Activated CD4-positive, CD25-positive, alpha-beta regulatory T cell treated with anti-CD3 and anti-CD28 coated beads, Interleukin-2, amount 50 U/mL, for 24 hours (primary cell): ENCODE measurements at places on chromosomes 7 and 10.

DNA sequence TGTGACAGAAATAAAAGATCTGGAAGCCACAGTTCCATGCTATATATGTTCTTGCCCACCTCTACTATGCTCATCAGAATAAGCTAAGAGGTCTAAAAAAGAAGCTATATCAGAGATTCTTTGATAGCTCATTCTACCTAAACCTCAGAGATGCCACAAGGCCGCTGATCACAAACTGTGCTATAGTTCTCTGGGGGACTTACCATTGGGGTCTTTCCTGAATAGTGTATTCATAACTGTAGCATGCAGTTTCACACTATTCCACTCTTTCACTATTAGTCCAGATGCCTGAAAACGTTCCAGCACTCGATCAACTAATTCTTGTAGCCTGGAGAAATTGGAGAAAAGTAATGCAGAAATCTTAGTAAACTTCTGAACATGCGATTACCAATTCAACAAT, 44.5 kb upstream of the SPOCK2 start:
- ATAC-seq = no peak

DNA sequence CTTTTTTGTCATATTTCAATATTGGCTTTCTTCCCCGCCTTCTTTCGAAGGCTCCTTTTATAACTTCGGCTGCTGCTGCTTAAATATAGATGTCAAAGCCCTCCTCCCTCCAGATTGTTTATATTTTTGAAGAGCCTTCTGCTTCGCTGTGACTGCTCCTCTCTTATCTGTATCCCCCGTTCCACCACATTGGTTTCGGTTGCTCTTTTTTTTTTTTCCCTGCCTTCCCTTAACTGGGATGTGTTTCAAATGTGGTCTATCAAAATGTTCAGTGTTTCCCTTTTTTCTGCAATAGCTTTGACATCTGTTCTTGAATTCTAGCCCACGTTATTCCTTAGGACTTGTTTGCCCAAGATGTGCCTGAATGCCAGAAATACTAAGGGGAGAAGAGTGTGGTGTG, 96.4 kb downstream of the CUX1 start:
- no peak for ATAC-seq

DNA sequence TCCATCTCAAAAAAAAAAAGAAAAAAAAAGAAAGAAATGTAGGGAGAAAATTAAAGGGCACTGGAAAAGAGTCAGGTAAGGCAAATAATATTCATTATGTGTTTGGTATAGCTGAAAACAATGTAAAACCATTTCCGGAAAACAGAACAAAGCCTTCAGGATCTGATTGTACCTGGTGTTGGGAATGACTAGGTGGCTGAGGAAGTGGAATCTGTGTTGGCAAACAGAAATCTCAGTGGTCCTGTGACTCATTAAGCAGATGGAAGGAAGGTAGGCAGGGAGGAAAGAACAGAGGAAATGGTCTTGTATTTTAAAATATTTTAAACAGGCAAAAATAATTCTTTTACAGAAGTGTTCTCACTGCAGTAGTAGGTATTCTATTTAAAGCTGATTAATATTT, 55.7 kb upstream of the GATA3 start:
- no peak for ATAC-seq

GRCh38 chr7:132557489-132558044, 18.7 kb downstream of the PLXNA4 start:
- ATAC-seq = no peak

DNA sequence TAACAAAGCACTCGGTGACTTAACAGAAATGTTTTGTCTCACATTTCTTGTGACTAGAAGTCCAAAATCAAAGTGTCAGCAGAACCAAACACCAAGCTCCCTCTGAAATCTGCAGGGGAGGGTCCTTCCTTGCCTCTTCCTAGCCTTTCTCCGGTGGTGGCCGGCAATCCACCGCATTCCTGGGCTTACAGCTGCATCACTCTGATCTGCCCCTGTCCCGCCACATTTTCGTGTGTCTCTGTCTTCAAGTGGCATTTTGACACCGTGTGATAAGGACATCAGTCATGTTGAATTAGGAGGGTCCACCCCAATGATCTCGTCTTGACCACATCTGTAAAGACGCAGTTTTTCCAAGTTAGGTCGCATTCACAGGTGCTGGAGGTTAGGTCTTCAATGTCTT, 30.5 kb upstream of the TOMM7 start:
- ATAC-seq = no peak

GRCh38 chr10:31319602-31320549, 860 bp downstream of the ZEB1 start:
- ATAC-seq = peak; percentile 1

- ATAC-seq = no peak
Observed at GRCh38 chr10:68895041-68895440, 6.1 kb upstream of the DDX50 start.

DNA sequence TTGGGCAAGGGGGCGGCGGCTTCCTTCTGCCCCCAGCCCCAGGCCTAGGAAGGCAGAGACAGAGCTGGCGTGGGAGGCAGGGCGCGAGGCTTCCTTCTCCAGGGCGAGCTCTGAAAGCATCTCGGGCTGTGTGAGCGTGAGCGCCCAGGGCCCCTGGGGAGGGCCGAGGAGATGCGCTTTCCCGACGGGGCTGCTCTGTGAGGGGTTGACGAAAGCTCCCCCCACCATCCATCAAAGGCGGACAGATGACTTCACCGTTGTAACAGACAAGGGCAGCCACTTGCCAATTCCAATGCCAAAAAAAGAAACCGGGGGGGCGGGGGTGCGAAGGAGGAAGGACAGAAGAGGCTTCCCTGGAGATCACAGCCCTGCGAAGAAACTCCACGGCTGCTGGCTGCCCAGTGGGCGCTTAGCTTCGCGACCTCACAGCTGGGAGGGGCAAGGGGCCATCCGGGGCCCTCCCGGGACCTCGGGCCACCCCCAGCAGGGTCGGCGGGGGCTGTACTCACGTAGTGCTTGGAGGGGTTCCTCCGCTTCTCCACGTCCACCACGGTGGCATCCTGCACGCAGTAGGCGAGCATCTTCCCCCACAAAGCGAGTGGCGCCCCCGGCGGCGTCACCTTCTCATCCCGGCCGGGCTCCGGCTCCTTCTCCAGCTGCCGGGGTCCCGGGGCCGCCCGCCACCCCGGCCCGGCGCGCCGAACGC, 537 bp downstream of the SH3PXD2A start:
- peak; percentile 32 for ATAC-seq

- ATAC-seq = peak; percentile 83
Observed at GRCh38 chr7:23373151-23374004, 74.2 kb downstream of the MALSU1 start.

DNA sequence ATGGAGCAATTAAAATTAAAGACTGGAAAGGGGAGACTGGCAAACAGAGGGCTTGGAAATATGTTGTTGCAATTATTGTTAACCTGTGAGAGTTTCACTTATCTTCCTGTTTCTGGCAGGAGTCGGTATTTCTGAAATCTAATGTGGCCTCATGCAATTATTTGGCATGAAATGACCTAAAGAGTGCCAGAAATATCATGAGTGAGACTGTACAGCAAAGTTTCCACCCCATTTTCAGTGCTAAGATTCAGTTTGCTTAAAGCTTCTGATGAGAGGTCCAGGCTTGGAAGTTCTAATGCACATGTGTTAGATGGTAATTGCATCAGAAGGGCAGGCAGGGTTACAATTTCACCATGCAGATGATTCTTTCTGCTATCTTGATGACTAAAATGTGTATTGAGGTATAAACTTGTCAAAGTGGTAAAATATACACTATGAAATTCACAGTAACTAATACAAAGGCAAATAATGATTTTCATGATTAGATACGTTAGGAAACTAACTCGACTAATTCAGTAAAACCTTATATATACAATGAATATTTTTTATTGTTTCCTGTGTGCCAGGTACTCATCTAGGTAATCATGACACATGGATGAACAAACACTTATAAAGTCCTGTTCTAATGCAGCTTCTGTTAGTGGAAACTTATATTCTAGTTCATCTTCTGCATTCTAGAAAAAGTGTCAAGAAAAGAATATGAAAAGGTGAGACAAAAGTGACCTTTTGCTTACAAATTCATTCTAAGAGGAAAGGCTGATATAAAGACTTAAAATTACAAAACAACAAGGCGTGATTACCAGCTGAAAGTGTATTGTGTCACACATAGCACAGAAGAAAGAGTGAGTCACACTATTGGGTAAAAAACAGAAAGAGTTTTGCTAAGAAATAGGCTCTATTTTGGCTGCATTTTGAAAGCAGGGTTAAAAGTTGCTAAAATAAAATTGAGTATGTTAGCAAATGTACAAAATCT, 533.4 kb upstream of the SEMA3D start:
- ATAC-seq = no peak

DNA sequence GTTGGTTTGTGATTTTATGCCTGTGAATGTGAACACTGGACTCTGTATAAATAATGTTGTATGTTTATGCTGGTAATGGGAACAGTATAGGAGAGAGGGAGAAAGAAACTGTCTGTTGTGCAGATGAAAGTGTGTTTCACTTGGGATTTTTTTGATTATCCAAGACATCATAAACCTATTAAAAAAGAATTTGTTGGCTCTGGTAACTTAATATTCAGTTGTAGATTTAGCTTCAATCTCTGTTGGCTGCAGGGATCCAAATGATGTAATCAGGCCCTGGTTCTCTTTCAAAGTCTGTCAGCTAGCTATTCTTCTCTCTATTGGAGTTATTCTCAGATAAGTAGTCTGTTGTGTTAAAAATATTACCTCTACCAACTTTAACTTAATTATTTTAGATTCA, 168.8 kb upstream of the RHOBTB1 start:
- ATAC-seq = no peak

GRCh38 chr7:34156336-34156735, 251.0 kb downstream of the BMPER start:
- ATAC-seq = no peak

DNA sequence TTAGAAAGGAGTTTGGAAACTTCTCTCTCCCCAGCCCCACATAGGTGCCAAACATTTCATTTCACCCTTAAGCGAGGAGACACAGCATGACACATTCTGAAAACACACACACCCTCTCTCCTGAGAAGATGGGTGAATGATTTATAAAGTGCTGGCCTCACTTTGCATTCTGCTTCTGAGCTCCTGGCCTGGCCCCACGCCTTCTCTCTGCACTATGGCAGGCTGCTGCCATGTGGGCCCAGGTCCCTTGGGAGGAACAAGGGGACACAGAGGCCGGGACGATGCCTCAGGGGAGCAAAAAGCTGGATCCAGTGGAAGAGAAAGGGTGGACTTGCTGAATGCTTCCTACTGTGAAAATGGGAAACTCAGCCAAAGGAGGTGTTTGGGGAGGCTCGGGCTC, 56.0 kb downstream of the CPXM2 start:
- ATAC-seq = no peak

DNA sequence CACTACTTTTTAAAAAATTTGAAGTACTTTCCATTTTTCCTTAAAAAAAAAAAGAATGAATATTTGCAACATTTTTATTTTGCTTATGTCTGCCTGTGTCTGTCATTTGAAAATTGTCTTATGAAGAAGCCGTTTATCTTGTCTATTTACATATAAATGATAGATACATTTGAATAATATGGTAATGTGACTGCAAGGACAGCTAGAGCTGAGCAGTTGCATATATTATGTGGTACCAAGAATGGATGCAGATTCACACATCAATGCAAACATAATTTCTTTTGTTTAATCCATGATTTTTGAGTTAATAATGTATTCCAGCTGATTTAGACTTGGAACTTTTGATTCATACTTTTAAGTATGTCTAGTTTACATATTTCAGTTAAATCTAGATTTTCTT, 268.0 kb downstream of the CDK14 start:
- ATAC-seq = no peak

DNA sequence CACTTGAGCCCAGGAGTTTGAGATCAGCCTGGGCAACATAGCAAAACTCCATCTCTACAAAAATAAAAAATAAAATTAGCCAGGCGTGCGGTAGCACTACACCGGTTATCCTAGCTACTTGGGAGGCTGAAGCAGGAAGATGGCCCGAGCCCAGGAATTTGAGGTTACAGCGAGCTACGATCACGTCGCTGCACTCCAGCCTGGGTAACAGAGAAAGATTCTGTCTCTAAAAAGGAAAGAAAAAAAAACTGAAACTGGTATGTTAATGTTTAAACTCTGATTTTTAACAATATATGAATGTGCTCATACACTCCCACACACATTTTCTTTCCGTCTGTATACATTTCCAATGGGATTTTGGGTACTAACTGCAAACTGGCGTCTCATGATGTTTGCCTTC, 140.6 kb upstream of the KMT2E start:
- ATAC-seq = no peak

DNA sequence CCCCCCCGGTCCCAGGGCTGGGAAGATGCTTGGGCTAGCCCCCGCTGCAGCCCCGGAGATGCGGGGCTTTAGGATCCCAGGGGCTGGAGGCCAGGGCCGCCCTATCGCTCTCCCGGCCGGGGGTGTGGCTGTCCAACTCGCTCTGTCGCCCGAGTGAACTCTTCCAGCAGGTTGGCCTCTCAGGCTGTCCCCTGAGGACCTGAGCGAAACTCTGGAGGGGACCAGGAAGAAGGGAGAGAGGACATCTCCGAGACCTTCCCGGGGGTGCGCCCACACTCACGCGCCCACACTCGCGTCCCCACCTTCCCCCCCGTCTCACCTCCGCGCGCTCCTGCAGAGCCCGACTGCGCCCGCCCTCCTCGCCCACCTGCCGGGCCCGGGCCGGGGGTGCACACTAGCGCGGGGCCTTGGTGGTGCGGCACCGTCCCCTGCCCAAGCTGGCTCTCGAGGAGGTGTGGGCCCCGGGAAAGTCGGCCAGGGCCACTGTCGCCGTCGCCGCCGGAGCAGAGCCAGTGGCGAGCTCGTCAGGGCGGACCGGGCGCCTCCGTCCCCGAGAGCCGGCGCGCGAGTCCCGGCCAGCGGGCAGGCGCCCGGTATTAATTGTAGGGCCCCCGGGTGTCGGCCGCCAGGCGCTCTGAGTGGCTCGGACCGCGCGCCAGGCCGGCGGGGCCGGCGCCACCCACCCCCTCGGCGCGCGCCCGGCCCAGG, 101.7 kb upstream of the SVIL start:
- ATAC-seq = no peak

GRCh38 chr7:129748356-129749109, 137.0 kb downstream of the NRF1 start:
- no peak for ATAC-seq

DNA sequence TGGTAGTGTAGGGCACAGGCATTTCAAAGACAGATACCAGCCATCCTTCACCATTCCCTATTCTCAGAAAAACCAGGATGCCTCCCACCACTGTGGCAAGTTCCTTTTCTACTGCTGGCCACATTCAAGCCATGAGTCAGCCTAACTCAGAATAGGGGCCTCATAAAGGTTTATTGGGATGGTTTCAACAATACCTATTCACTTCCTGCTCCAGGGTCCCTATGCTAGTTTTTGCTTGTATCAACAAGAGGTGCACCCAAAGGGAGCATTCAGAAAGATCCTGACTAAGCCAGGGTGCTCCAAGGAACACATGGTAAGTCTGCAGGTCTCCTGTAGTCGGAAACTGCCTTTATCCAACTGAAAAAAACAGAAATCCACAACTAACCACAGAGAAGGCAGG, 76.9 kb upstream of the EGR2 start:
- no peak for ATAC-seq

DNA sequence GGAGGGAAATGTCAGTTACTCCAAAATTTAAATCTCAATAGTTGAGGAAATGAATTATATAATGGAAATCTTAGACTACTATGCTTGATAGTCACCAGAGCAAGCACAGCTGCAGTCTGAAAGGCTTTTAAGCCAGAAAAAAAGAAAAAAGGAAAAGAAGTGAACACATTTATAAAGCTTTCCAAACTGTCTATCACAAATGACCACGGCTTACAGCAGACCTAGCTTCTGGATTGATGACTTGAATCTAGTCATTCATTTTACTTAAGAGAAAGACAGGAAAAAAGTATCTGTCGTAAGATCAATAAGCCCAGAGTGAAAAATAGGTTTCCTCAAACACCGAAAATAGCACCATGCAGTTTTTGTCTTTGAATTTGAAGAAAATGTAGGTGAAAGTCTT, 67.9 kb upstream of the OGDHL start:
- no peak for ATAC-seq

GRCh38 chr7:150377635-150378034, 1.5 kb upstream of the ZNF775 start:
- no peak for ATAC-seq
